Activated CD4-positive, alpha-beta T cell treated with anti-CD3 and anti-CD28 coated beads, Interleukin-2, amount 10 ng/mL, durations not matched to agents 24 days and 14 days (primary cell): ENCODE measurements at places on chromosomes 11 and 22. TPM values are rescaled to one million over a fixed set of nuclear protein-coding genes. Genes with fewer than 3 reads are reported as not detected.

Gene GAL
- total RNA-seq = 0.92 and 1.8 TPM in 2 replicates

Gene PGA5
- not detected in 2 replicates for total RNA-seq

Gene NXPE4
- total RNA-seq = not detected in 2 replicates

Gene MTA2
- total RNA-seq = 219 and 220 TPM in 2 replicates

Gene ANO3
- not detected in 2 replicates for total RNA-seq

Gene CXCR5
- total RNA-seq = 6.1 and 6.4 TPM in 2 replicates

Gene GRAMD1B
- total RNA-seq = 117 TPM in 2 replicates

Gene MOV10L1
- not detected in 2 replicates for total RNA-seq
